T-helper 17 cell (primary cell): ENCODE measurements at places on chromosomes 2 and 18.

- H3K4me1 ChIP-seq = peaks cover 34% of the 10 kb centered on the region
- no peak for DNase-seq
- H3K27ac ChIP-seq = peak overlapping the region; percentile 94
Measured at GRCh38 chr2:27582129-27582694, 630 bp upstream of the ZNF512 start.

GRCh38 chr2:157835006-157835405 is 41.1 kb downstream of the ACVR1 start:
- no peak for DNase-seq
- peaks cover 44% of the 10 kb centered on the region for H3K4me1 ChIP-seq
- no peaks in the 10 kb centered on the region for H3K27me3 ChIP-seq
- H3K4me3 ChIP-seq = no peak overlapping the region
- no peaks in the 10 kb centered on the region for H3K36me3 ChIP-seq

- no peaks in the 10 kb centered on the region for H3K36me3 ChIP-seq
- DNase-seq = no peak
- H3K4me3 ChIP-seq = no peak overlapping the region
- H3K27ac ChIP-seq = no peak overlapping the region
Measured at GRCh38 chr2:12196495-12196894, 450.1 kb downstream of the LPIN1 start.

GRCh38 chr2:24048769-24049484 is 614 bp upstream of the FKBP1B start:
- H3K36me3 ChIP-seq = peaks cover 3% of the 10 kb centered on the region
- H3K4me1 ChIP-seq = peaks cover 19% of the 10 kb centered on the region
- no peak overlapping the region for H3K27ac ChIP-seq

GRCh38 chr2:53583583-53583982 is 184.0 kb upstream of the CHAC2 start:
- peaks cover 13% of the 10 kb centered on the region for H3K27me3 ChIP-seq
- no peaks in the 10 kb centered on the region for H3K36me3 ChIP-seq
- no peak overlapping the region for H3K27ac ChIP-seq

GRCh38 chr18:9755615-9756014 is 47.5 kb downstream of the RAB31 start:
- no peak for DNase-seq
- H3K4me1 ChIP-seq = peaks cover 4% of the 10 kb centered on the region
- H3K27me3 ChIP-seq = peaks cover 36% of the 10 kb centered on the region
- no peak overlapping the region for H3K4me3 ChIP-seq

- H3K36me3 ChIP-seq = no peaks in the 10 kb centered on the region
- H3K27me3 ChIP-seq = no peaks in the 10 kb centered on the region
- DNase-seq = no peak
- no peak overlapping the region for H3K4me3 ChIP-seq
- H3K27ac ChIP-seq = no peak overlapping the region
- H3K4me1 ChIP-seq = no peaks in the 10 kb centered on the region
Measured at GRCh38 chr2:67083951-67084350, 313.2 kb upstream of the ETAA1 start.

DNA sequence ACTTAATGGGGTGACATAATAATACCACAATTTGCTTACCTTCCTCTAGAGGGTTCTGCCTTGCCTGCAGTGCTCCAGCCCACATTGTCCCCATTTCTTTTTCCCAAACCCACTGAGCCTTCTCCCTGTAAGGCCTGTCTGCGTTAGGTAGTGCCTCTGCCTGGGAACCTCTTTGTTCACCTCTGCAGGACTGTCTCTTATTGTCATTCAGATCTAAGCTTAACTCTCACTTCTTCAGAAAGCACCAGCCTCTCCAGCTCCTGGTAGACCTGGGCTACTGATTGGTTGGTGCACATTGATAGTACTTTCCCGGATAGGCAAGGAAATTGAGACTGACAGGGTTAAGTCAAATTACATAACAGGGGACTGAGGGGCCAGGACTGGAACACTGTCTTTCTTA is 49.1 kb downstream of the CCDC85A start:
- no peaks in the 10 kb centered on the region for H3K27me3 ChIP-seq
- no peaks in the 10 kb centered on the region for H3K4me1 ChIP-seq
- H3K36me3 ChIP-seq = no peaks in the 10 kb centered on the region
- H3K27ac ChIP-seq = no peak overlapping the region
- DNase-seq = no peak
- H3K4me3 ChIP-seq = no peak overlapping the region

DNA sequence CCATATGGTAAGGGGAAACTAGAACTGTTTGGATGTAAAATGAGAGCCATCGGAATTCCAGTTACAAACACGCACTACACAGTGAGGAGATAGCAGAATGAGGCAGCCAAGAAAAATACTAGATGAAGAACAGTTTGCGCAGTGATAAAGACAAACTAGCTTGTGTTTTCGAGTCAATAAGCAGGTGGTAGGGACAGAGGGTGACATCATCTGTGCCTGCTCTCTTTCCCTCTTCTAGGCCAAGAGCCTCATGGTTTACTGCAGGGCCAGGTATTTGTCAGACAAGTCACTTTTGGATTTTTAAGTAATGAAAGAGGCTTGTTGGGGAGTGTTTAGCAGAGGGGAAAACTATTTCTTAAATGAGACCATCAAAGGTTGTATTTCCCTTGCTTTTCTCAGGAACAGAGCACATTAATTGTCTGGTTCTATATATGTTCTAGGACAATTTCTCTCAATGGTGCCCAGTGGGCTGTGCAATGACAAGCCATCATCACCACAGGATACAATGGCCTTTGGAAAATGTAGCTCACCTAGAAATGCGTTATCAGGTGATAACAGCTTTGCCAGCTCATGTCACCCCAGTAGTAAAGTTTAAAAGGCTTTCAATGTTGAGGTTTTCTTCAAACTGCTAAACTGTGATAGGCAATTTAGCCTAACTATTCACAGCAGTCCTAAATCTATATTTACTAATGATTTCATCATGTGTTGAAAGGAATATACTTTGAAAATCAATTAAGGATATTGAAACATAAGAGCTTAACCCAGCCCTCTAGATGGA is 1210.3 kb upstream of the ZEB2 start:
- no peak overlapping the region for H3K27ac ChIP-seq
- no peaks in the 10 kb centered on the region for H3K36me3 ChIP-seq
- no peaks in the 10 kb centered on the region for H3K27me3 ChIP-seq
- no peak for DNase-seq

DNA sequence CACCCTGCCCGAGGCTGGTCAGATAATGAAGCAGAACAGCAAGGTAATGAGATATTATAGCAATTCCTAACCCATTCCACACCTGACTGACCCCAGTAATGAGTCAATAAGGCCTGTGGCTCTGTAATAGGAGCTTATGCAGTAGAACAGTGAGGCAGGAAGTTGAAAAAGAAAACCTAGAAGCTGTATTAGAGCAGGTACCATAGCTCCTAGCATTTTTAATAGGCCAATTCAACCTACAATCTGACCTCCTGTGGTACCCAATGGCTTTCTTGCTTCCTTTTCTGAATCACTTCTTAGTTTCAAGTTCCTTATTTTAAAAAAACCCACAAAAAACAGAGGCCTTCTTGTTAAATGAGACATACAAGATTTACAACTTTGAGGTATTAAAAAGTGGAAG is 43.6 kb upstream of the MAP2 start:
- no peak overlapping the region for H3K27ac ChIP-seq
- DNase-seq = no peak
- no peak overlapping the region for H3K4me3 ChIP-seq

DNA sequence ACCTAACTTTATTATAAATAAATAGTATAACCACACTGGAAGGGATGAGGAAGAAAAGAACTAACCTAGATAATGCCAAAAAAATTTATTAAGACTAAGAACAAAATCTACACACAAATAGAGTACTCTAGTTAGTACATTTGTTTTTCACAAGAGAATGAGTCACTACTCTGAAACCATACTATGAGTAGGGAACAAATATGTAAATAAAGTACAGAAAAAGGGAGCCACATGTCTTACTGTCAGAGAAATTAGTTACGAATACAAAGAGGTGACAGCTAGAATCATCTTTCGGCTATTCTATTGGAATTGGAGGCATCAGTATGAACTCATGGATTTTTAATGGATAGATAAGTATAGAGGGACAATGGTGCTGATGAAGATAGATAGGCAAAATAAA is 150.5 kb downstream of the COPS8 start:
- H3K36me3 ChIP-seq = peaks cover 2% of the 10 kb centered on the region
- no peak for DNase-seq
- H3K4me1 ChIP-seq = no peaks in the 10 kb centered on the region
- peaks cover 23% of the 10 kb centered on the region for H3K27me3 ChIP-seq
- no peak overlapping the region for H3K4me3 ChIP-seq
- H3K27ac ChIP-seq = no peak overlapping the region

- H3K36me3 ChIP-seq = no peaks in the 10 kb centered on the region
- no peak overlapping the region for H3K27ac ChIP-seq
- no peaks in the 10 kb centered on the region for H3K27me3 ChIP-seq
- peak overlapping the region; percentile 53 for H3K4me3 ChIP-seq
Measured at GRCh38 chr2:65381607-65382051, 50.8 kb downstream of the SPRED2 start.

DNA sequence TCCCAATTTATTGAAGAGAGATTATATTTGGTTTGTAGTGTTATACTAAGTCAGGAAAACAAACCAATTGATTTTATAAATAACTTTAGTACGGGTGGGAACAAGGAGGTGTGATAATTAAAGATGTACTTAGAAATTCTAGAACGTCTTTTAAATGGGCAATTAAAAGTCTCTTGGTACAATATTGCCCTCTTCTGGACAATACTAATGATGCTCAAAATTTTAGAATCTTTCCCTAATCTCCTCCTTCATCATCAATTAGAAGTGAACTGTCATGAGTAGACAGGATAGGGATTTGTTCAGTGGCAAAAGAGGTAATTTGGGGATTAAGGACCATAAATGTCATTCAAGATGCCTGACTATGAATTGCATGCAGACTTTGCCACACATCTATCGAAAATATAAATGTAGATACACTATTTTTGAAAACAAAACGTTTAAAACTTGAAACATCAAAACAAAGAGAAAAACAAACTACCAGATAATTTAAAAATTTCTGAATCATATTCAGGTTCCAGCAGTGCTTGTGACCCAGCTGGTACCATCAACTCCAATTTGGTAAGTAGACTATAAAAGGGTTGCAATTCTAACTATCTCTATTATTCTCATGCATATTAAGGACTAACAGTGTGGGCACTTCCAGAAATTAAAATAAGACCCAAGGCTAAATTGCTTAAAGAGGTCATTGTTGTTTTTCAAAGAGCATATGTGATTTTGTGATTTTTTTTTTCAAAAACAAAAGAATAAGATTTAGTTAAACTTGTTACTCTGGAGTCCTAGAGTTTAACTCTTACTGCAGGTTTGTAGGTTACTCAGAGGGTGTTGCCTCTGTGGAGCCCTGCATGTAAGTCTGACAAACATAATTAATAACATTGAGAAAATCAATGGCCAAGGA is 123.5 kb downstream of the LAMA3 start:
- H3K4me3 ChIP-seq = no peak overlapping the region
- no peak overlapping the region for H3K27ac ChIP-seq
- H3K27me3 ChIP-seq = peaks cover 16% of the 10 kb centered on the region
- peaks cover 8% of the 10 kb centered on the region for H3K4me1 ChIP-seq
- DNase-seq = no peak
- no peaks in the 10 kb centered on the region for H3K36me3 ChIP-seq

DNA sequence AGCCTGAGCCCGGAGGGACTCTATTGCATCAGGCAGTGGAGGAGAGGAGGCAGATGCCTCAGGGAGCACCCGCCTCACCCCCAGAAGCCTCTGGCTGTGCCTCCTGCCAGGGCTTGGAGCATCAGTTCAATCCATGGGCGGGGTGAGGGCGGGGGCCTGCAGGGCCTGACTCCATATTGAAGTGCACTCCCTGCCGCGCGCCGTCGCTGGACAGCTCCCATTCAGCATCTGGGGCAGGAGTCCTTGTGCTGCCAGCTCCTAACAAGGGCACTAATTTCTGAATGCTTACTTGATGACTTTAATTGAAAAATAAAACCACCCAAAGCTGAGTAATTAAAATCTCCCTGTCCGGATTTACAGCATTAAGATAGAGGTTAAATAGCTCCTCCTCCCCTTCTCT is 23.8 kb downstream of the C1QL2 start:
- DNase-seq = no peak
- H3K27ac ChIP-seq = no peak overlapping the region
- H3K4me1 ChIP-seq = peaks cover 5% of the 10 kb centered on the region

GRCh38 chr2:88657131-88657530 is 29.9 kb upstream of the EIF2AK3 start:
- no peaks in the 10 kb centered on the region for H3K4me1 ChIP-seq
- H3K4me3 ChIP-seq = no peak overlapping the region
- no peak overlapping the region for H3K27ac ChIP-seq
- peaks cover under 1% of the 10 kb centered on the region for H3K27me3 ChIP-seq
- H3K36me3 ChIP-seq = no peaks in the 10 kb centered on the region

- no peak overlapping the region for H3K27ac ChIP-seq
- no peak for DNase-seq
- no peaks in the 10 kb centered on the region for H3K36me3 ChIP-seq
- no peaks in the 10 kb centered on the region for H3K27me3 ChIP-seq
- H3K4me3 ChIP-seq = no peak overlapping the region
Measured at GRCh38 chr2:27573452-27573851, 9.4 kb upstream of the ZNF512 start.

GRCh38 chr2:20107776-20108175 is 56.3 kb upstream of the LAPTM4A start:
- no peaks in the 10 kb centered on the region for H3K36me3 ChIP-seq
- H3K4me1 ChIP-seq = no peaks in the 10 kb centered on the region
- H3K27me3 ChIP-seq = peaks cover 66% of the 10 kb centered on the region
- no peak for DNase-seq
- H3K27ac ChIP-seq = no peak overlapping the region
- no peak overlapping the region for H3K4me3 ChIP-seq

GRCh38 chr2:98839292-98839691 is 96.7 kb downstream of the CRACDL start:
- DNase-seq = no peak
- H3K36me3 ChIP-seq = peaks cover 2% of the 10 kb centered on the region
- H3K4me1 ChIP-seq = peaks cover 18% of the 10 kb centered on the region
- no peak overlapping the region for H3K27ac ChIP-seq
- H3K27me3 ChIP-seq = peaks cover 7% of the 10 kb centered on the region
- no peak overlapping the region for H3K4me3 ChIP-seq

DNA sequence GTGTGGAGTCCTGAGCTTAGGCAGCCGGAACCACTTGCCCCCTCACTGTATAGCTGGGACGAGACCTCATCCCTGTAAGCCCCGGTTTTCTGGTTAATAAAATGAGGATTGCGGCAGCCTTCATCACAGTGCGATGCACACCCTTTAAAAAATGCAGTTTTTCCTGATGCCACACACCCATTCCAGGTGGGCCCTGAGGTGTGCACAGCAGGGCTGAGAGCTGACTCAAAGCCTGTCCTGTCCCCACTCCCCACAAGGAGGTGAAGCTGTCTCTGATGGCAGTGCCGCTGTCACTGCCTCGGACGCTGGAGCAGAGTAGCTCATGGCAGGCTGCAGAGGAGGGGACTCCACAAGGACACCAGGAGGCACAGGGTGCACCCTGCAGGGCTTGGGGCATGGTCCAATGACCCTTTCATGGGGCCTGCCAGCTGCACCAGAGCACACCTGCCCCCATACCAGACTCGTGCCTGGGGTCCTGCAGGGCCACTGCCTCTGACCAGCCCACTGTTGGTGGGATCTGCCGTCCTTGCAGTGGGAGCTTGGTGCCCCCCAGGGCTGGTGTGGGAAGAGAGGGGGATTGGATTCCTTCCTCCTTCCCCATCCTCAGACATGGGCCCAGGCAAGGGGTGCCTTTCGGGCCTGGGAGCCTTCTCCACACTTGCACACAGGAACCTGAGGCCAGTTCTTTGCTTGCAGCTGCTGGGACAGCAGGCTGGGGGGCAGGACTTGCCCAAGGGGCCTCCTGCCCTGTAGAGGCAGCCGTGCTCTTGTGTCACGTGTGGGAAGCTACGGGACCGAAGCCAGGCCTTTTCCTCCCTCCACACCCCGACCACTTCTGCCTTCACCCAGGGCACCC is 22.8 kb downstream of the GPC1 start:
- H3K27me3 ChIP-seq = peaks cover 12% of the 10 kb centered on the region
- no peaks in the 10 kb centered on the region for H3K36me3 ChIP-seq
- DNase-seq = no peak
- H3K4me1 ChIP-seq = peaks cover 4% of the 10 kb centered on the region
- H3K27ac ChIP-seq = no peak overlapping the region
